Activated naive CD8-positive, alpha-beta T cell treated with anti-CD3 and anti-CD28 coated beads, Interleukin-2, amount 50 U/mL, for 24 hours (primary cell): ENCODE measurements at places on chromosomes 16 and 17.

DNA sequence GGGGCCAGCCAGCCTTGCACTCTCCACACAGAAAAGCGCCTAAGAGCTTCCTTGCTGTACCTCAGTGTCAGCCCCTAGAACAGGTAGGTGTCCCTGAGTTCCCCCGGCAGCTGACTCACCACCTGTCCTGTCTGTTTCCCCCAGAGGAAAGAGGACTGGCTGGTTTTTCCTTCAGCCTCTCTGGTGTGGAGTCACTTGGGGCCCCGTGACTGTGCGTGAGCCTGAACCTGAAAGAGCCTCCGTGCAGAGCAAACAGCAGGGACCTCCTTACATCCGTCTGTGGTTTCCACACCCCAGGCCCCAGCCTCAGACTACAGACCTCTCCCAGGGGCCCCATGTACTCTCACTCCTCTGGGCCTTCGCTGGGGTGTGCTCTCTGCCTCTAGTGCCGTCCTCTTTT lies 87.8 kb downstream of the GNAO1 start:
- DNase-seq = peak; percentile 67

- no peak for DNase-seq
Observed at GRCh38 chr16:85924675-85925074, 25.7 kb downstream of the IRF8 start.

DNA sequence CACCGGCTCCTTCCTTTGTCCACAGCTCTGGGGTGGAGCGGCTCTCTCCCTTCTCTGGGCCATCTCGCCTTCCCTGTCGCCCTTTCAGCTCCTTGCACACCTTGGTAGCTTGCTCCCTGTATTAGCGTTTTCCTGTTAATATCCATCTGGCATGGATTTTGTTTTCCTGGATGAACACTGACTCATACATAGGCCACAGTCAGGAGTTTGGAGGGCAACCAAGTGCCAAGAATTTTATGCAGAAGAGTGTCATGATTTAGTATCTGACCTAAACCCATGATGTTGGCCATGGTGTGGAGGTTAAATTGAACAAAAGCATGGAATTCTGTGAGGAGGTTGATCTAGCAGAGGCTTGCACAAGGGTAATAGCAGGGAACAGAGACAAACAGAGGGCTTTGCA lies 180.9 kb downstream of the AIPL1 start:
- no peak for DNase-seq

DNA sequence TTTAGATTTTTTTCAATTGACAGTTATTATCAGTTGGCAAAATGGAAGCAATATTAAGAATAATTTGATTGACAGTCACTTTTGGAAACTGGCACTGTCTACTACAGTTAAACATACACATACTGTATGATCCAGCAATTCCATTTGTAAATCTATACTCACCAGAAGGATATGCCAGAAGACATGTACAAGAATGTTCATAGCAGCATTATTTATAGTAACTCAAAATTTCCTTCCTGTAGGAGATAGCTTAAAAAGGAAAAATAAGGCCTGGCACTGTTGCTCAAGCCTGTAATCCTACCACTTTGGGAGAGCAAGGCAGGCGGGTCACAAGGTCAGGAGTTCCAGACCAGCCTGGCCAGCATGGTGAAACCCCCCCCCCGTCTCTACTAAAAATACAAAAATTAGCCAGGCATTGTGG lies 89.3 kb downstream of the VMP1 start:
- no peak for DNase-seq

DNA sequence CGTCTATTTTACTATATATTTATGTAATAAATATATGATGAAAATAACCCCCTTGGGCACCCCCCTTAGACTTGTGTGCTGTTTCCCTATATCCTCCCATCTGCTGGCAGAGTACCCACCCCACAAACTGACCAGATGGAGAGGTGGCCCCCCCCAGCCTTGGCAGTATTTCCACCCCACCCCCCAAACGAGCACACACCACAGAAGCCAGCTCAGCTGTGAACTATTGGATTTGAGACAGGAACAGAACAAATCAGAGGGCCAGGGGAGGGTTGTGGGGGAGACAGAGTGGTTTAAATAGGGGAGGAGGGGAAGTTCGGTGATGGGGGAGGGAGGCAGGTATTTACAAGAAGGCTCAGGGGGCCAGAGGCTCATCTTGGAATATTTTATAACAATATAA lies 7.8 kb downstream of the NR1D1 start:
- DNase-seq = no peak

- no peak for DNase-seq
Observed at GRCh38 chr16:2777903-2778629, 986 bp upstream of the ELOB start.

DNA sequence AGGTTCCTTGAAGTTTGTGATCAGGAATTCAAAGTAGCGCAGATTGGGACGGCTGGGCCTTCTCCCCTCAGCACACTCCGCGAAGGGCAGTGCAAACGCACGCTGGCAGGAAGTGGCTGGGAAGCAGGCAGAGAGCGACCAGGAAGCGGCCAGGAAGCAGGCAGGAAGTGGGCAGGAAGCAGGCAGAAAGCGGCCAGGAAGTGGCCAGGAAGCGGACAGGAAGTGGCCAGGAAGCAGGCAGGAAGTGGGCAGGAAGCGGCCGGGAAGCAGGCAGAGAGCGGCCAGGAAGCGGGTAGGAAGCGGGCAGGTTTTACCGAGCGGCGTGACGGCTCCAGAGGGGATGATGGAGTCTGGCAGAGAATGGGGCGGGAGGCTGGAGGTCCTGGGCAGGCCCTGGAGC lies 3.2 kb downstream of the DPEP1 start:
- peak; percentile 19 for DNase-seq

DNA sequence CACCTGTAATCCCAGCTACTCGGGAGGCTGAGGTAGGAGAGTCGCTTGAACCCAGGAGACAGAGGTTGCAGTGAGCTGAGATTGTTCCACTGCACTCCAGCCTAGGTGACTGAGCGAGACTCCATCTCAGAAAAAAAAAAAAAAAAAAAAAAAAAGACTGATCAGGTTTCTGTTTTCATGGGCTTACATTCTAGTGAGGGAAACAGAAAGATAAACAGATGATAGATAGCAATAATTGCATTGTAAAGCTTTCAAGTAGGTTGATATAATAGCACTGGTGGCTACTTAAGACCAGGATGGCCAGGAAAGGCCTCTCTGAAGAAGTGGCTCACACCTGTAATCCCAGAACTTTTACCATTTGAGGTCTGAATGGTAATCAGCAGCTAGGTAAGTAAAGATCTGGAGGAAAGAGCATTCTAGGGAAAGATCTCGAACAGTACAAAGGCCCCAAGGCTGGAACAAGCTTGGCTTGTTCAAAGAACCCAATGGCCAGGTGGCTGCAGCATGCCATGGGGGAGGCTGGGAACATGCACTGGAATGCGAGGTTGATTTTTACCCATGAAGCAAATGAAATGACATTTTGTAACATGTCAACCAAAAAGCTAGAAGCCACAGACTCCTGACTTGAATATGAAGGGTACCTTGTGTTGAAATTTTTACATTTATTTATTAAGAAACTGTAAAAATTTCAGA lies 108.3 kb upstream of the DHX40 start:
- no peak for DNase-seq

DNA sequence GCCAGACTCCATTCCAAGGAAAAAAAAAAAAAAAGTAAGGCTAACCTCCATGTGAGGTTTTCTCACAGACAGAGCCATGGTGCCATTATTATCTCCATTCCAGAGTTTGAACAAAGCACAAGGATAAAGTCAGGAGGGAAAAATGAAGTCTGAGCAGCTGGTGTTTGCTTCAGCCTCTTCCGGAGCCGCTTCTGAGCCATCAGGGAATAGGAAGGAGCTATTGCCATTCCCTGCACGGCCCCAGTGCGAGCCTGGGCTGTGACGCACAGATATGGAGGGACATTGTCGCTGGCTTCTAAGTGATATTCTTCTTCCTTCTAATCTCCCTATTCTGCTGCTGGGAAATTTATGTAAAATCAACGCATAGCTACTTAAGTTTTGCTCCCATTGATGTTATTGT lies 69.5 kb upstream of the PIRT start:
- no peak for DNase-seq

DNA sequence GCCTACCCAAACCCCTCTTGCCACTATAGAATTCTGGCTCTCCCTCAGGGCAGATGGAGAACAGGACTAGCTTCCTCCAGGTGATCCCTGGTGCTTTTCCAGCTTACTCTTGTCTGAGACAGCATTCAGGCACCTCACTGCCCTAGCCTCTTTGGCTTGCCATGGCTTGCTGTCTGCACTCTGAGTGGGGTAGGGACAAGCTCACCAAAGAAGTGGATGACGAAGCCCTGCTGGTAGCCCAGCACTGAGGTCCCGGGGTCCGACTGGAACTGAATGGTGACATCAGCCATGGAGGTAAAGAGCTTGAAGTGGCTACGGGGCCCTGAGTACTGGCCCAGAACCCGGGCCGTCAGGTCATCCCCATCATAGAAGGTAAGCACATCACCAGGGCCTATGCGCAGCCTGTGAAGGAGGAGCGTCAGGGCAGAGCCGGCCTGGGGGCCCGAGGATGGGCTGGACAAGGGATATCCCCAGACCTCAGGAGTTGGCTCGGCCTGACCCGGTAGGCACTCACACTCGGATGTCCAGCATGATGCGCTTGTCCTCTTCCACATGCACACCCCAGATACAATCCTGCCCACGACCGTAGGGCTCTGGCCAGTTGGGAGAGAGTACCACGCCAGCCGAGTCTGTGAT lies 7.6 kb upstream of the PHF12 start:
- no peak for DNase-seq

DNA sequence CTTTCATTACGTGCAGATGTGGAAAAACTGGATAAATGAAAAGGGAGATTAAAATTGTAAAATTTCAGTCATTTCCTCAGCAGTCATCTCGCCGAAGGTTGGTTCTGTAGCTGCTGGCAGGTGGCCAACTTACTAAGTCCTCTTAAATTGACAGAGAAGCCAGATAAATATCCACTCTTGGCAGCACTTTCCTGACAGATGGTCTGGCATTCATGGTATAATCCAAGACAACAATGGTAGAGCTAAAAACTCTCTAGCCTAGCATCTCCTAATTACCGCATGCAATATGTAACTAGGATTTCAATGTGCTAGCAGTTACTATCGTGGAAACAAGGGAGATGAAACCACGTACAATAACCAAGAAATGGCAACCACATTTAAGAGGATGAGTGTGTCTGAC lies 306.3 kb downstream of the CNTNAP4 start:
- no peak for DNase-seq

DNA sequence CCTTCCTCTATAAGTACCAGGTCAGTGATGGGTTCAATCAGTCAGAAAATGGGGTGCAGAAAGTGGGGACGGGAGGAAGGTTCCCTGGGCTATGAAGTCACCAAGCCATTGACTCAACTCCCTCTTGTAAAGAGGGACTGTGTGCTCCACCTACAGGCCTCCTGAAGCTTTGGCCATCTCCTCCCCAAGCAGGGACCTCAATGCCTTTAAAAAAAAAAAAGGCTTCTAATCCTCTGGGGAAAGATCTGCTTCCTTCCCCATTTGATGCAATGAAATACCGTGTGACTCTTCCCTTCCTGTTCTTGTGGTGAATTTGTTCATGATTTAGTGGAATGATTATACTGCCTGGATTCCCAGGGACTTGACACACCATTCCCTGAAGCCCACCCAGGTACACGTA lies 30.8 kb downstream of the VWA3A start:
- DNase-seq = no peak

- no peak for DNase-seq
Observed at GRCh38 chr17:37483311-37484039, 6.2 kb upstream of the DUSP14 start.

DNA sequence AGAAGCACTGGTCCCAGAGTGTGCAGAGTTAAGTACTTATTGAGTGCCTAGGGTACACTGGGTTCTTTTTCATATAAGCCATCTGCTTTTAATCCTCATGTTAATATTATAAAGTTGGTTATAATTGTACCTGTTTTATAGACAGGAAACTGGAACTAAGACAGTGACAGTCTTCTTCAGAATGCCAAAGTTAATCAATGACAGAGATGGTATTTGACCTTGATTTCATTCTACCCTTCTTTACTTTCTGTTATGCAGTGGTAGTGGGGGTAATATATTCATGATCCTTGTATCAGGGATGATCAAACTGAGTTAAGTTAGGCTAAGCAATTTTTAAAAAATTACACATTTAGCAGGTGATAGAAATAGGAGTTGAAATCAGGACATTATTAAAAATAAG lies 108.6 kb upstream of the GOT2 start:
- no peak for DNase-seq

DNA sequence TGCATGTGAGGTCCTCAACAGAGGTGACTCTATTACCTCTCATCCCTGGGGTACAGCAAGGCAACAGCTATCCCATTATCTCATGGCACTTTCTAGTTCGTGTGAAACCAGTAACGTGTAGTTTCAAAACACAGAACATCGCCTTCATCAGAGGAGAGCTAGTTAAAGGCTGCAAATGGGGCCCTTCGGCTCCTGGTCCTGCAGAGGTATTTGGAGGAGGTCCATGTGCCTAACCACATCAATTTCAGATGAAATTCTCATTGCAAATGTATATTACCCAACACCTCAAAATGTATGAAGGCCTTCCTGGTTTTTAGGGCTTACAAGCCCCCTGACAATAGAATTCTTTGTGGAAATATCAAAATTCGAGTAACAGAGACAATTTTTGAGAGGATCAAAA lies 95.7 kb upstream of the PSMD7 start:
- DNase-seq = no peak

- DNase-seq = no peak
Observed at GRCh38 chr16:67268136-67268579, 11.2 kb upstream of the PLEKHG4 start.

GRCh38 chr16:89104930-89105571 lies 11.4 kb downstream of the ACSF3 start:
- no peak for DNase-seq

DNA sequence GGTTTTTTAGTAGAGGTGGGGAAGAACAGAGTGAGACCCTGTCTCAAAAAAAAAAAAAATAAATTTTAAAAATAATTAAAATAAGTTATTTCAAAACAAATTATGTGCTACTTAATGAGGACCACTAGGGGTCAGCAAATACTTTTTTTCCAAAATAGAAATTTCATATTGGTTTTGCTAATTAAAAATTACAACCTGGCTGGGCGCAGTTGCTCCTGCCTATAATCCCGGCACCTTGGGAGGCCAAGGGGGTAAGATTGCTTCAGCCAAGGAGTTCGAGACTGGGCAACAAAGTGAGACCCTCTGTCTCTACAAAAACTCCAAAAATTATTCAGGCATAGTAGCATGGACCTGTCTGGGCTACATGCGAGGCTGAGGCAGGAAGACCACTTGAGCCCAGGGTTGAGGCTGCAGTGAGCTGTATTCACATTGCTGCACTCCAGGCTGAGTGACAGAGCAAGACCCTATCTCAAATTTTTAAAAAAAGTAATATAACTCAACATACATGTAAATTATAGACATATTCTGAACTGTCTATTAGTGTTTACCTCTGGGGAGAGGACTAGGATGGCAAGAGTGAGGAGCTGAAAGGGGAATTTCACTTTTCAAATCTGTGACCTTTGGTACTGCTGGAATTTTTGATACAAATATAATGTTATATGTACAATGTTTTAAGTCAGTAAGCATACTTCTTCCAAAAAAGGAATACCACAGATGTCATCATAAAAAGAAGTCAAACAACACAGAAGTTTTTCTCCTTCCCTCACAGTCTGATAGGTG lies 8.1 kb downstream of the MEIOB start:
- no peak for DNase-seq
